T-helper 9 cell (primary cell): ENCODE measurements at places on chromosomes 6 and 20.

DNA sequence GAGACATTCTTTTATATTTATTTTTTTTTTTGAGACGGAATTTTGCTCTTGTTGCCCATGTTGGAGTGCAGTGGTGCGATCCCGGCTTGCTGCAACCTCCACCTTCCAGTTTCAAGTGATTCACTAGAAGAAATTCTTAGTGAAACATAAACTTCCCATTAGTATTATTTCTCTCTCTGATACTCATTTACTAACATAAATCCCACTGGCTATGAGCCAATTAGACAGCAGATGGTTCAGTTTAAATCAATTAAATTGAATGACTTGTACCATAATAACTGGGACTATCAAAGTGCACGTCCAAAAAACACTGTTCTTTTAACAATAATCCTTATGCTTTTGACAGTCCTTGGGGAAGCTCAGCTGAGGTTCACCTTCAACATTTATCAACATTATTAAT is 111.2 kb upstream of the PTCHD4 start:
- no peak for DNase-seq

- no peak for DNase-seq
These were observed 214.5 kb downstream of the TSHZ2 start for GRCh38 chr20:53186635-53187034.

DNA sequence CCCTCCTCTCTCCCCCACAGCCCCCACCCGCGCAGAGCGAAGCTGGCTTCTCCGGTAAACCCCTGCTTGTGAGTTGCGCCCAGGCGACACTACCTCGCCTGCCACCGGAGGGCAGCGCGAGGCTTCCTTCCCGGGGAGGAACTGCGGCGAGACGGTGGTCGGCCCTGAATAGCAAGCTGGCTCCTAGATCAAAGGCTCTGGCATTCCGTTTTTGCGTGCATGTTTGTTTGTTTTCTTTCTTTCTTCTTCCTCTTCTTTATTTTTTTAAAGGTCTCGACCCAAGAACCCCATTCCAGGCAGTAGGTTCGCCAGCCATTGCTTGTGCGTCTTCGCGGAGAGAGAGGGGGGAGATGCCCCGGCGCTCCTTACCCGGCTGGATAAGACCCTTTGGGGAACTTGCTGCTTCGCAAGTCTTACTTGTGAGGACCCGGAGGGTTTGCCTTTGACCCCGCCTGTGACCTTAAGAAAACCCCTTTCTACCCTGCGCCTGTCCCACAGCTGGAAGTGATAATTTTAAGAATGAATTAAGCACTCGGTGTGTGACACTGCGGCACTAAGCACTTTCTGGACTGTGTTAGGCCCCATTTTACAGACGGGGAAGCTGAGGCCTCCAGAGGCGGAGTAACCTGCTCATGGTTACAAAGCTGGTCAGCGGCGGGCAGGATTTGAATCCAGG is 92.7 kb upstream of the SIRPA start:
- no peak for DNase-seq

DNA sequence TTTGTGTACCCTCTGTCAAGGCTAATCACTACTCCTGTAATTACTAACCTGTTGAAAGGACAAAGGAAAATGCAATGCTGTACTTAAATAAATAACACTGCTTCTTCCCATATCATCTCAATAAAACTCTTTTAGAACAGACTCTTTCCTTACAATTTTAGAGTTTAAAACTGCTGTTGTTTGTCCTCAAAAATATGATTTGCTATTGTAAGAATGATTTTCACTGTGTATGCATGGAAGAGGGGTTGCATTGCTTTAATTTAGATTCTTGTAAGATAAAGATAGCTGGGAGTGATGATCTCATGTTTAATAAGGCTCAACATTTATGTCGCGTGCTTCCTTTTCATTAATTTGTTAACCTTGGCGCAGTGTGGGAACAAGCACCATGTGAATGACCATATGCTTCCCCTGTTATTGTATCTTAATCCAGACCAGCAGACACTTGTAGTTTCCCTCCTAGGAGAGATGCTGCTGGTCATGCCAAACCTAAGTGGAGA is 89.8 kb upstream of the ATXN1 start:
- DNase-seq: no peak

GRCh38 chr6:30887901-30888815 is 3.8 kb downstream of the DDR1 start:
- DNase-seq: no peak

DNA sequence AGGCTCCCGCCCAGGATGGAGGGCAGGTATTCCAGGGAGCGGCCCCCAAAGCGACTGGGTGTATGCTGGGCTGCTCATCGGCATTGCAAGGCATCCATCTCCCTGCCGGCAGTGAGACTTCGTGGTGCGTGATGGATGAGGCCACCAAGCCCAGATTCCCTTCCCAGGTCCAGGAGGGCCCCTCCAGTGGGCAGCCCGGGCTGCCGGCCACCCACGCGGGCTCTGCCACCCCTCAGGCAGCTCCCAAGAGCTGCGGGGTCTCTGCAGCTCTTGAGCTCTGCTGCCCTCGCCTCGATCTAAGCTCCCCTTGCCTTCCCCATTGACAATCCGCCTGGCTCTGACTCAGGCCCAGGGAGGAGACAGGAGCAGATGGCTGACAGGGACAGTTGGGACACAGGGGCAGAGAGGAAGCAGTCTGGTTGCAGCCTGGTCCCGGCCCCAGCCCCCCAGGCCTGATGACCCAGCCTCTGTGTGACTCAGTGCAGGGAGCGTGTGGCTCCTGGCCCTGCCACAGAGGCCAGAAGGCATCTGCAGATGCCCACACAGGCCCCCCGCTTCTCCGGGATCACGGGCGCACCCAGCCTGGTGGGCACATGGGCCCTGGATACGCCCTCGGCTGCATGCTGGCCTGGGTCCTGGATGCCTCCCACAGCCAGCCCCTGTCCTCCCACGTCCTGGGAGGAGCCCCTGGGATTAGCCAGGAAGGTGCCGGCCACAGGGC is 33.0 kb downstream of the SLCO4A1 start:
- no peak for DNase-seq

- DNase-seq: no peak
These were observed 373.4 kb upstream of the SYNCRIP start for GRCh38 chr6:86016077-86016476.
